H1 (cell line): ENCODE measurements at places on chromosomes 1 and 21. TPM values are rescaled to one million over a fixed set of nuclear protein-coding genes. Genes with fewer than 3 reads are reported as not detected.

DNA sequence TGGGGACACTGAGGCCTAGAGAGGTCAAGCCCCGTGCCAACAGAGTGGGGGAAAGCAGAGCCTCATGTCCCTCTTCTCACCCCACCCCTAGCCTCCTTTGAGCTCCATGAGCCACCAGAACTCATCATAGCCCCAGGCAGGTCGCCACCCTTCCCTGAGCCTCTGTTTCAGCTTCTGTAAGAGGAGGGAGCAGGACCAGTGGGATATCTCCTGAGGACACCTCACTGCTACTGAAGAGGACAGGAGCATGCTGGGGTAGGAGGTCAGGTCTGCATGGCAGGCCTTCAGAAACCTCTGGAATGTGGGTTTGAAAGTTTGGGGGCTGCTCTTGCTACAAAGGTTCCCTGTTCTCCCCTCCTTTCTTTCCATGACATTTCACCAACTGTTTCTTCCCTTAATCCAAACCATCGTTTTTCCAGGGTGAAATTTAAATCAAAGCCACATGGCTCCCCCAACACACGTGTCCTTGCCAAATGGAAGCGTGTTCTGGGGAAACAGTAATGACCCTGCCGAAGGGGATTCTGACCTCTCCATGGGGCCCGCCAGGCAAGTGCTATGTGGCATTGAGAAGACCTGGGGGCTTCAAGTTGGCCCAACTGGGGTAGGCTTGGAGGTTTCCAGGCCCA is 88.1 kb upstream of the RUNX3 start:
- DNase-seq, result no peak

GRCh38 chr1:18908911-18909771 is 6.8 kb upstream of the ALDH4A1 start:
- no peak for DNase-seq

ITLN2 gene
- 6.3 and 6.8 TPM in 2 replicates for polyA plus RNA-seq

- no peak for DNase-seq
Observed at GRCh38 chr1:56543783-56544612, 35.4 kb downstream of the PLPP3 start.

DNA sequence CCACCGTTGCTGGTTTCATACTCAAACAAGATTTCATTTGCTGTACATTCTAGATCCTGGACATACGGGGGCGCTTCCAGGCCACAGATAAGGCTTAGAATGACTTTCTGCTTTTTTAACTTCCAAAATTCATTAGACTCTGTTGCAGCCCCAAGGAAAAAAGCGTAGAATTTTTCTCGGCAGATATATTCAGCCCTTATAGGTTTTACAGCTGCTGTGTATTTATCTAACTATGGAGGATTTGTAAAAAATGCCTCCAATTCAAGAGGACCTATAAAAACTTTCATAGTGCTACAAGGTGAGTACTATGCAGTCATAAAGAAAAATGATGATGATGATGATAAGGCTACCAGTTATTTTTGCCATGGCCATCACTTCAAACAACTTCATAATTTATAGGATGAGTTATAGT is 51.6 kb downstream of the SLC30A10 start:
- DNase-seq, result no peak

GRCh38 chr1:174358786-174359453 is 88.8 kb upstream of the GPR52 start:
- DNase-seq, result no peak

GRCh38 chr21:30042443-30042842 is 102.6 kb upstream of the GRIK1 start:
- DNase-seq, result no peak

GRCh38 chr21:43358940-43359822 is 67.8 kb downstream of the SIK1 start:
- no peak for DNase-seq
